ENCODE measurements at places on chromosomes 2 and 18.

DNA sequence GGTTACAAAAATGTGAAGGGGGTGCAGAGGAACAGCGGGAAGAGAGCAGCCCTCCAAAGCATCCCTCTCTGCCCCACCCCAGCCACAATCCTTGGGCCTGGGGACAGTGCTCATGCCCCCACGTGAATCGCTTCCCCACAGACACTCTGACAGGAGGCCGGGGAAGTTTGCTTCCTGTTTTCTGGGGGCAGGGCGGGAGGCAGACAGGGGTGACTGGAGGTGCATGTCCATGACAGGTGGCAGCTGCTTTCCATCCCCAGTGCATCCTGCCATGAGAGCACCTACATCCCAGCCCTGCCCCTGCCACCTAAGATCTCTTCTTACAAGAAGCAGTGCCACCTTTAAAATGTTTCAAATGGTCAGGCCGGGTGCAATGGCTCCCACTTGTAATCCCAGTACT lies 47.2 kb upstream of the UBE2F start:
- DNase-seq: no peak

- no peak for DNase-seq
Measured at GRCh38 chr18:75256376-75256775, 45.8 kb downstream of the TSHZ1 start.

- no peak for DNase-seq
Measured at GRCh38 chr2:65044097-65044735, 12.0 kb upstream of the CEP68 start.

DNA sequence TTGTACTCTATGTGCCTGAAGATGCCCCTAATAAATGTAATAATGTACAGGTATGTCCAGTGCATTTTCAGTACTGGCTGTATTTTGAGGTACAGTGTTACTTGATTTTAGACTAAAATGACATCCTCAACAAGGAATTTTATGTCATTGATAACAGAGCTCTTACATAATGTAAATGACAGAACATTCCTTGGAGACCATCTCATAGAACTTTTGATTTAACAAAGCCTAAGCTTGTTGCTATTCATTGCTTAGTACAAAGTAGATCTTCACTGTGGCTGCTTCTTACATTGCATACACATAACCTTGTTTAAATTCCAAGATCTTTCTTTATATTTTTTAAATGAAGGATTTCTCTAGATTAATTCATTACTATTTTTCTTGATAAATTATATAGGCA lies 24.1 kb downstream of the DYNC1I2 start:
- no peak for DNase-seq

GRCh38 chr18:57696271-57696670 lies 74.6 kb upstream of the NARS1 start:
- no peak for DNase-seq

GRCh38 chr18:28208712-28209265 lies 31.9 kb upstream of the CDH2 start:
- no peak for DNase-seq

GRCh38 chr2:177422271-177422670 lies 29.7 kb downstream of the AGPS start:
- DNase-seq: no peak
